ENCODE measurements at places on chromosomes 1 and 21.

- DNase-seq, result no peak
Observed at GRCh38 chr1:57340334-57341070, 83.4 kb downstream of the DAB1 start.

- no peak for DNase-seq
Observed at GRCh38 chr1:59738591-59739015, 76.1 kb upstream of the HOOK1 start.

- DNase-seq, result no peak
Observed at GRCh38 chr1:153428073-153428638, 11.8 kb downstream of the S100A7A start.

- DNase-seq, result no peak
Observed at GRCh38 chr1:214420833-214421232, 130.6 kb downstream of the PTPN14 start.

DNA sequence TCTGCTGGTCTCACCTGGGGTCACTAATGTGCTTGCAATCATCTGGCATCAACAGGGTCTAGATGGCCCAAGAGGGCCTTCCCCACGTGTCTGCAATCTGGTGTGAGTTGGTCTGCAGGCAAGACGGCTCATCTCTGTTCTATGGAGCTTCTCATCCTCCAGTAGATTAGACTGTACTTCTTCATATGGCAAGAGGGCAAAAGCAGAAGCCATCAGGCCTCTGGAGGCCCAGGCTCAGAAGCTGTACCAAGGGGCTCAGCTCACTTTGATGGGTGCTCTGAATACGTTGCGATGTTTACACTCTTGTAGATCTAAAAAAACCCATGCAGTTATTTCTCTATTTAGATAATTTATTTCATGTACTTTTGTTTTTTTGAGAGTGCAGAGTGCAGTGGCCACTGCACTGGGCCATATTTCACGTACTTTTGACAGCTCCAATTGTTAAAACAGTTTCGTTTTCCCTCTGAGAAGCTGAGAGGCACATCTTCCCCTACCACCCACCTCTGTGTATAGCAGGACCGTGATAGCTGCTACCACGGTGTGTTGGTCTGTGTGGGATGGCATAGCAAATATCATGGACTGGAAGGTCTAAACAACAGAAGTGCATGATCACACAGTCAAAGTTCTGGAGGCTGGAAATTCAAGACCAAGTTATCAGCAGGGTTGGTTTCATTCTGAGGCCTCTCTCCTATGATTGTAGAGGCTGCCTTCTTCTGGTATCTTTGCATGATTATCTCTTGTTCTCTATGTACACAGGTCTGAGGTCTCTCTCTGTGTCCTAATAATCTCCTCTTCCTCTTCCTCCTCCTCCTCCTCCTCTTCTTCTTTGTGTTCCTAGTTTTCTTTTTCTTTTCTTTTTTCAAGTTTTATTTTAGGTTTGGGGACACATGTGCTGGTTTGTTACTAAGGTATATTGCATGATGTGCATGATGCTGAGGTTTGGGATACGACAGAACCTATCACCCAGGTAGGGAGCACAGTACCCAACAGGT lies 17.0 kb downstream of the CITED4 start:
- no peak for DNase-seq

DNA sequence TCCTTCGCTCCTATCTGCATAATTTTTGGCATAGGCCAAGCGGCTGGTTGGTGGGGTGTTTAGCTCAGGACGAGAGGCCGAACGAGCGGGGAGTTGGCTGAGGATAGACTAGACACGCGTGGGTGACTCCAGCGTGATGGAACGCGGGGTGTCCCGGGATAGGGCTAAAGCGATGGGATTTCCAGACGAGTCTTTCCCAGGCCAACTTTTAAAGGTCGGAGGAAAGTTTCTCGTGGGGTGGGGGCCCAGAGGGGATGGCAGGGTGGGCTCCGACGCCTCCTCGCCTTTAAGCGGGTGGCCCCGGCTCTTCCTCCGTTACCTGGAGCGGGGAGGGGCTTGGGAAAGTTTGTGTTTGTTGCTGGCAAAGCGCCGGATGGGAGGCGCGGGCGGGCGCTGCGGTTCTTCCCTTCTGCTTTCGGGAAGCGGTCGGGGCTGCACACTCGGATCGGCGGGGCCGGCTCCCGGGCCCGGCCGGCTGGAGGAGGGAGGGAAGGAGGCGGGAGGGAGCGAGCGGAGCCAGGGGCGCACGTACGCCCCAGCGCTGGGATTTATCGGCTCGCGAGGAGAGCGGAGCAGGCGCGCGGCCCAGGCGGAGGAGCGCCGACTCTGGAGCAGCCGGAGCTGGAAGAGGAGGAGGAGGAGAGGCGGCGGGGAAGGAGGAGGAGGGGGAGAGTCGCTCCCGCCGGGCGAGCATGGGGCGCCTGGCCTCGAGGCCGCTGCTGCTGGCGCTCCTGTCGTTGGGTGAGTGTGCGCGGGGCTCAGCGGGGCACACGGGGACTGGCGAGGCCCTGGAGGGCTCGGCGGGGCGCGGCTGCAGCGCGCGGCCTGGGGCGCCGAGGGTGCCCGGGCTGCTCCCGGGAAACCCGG lies at the start of gene PTGFRN:
Gene PTGFRN (plus strand): TSS at position 405 of the 867 bp plus-strand sequence. CDS start 288 bp downstream, at position 693.
- DNase-seq, result no peak

- no peak for DNase-seq
Observed at GRCh38 chr1:116921301-116921885, 11.7 kb downstream of the PTGFRN start.

GRCh38 chr1:150148837-150149270 lies 862 bp upstream of the PLEKHO1 start:
- no peak for DNase-seq

DNA sequence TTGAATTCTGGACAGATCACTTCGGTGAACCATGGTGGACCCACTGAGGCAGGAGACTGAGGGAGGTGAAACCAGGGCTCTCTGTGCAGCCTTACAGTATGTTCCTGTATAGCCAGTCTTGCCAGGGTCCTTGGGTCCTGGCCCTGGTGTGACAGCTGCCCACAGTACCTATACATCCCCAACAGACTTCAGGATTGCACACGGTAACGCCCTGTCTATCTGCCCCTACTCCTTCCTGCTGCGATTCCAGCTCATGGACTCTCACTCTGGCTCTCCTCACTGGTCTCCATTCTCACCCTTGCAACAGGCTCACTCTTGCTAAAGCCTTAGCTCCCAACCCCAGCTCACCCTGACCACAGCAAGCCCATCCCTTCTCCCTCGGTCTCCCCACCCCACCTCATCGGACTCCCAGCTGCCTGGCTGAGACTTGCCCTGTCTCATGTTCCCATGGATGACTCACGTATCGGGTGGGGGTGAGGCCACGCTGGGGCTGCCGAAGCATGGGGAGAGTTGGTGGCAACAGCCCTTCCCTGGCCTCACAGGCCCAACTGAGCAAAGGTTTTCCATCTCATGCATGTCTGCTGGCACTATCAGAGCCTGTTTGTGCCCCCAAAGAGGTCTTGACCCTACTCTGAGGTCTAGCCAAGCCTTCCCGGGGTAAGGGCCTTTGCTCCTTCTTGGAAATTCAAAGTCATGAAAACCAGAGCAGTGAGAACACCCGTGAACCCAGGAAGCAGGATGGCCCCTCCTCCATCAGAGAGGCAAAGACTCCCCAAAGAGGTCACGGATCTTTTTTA lies 7.1 kb downstream of the PHLDA3 start:
- no peak for DNase-seq

DNA sequence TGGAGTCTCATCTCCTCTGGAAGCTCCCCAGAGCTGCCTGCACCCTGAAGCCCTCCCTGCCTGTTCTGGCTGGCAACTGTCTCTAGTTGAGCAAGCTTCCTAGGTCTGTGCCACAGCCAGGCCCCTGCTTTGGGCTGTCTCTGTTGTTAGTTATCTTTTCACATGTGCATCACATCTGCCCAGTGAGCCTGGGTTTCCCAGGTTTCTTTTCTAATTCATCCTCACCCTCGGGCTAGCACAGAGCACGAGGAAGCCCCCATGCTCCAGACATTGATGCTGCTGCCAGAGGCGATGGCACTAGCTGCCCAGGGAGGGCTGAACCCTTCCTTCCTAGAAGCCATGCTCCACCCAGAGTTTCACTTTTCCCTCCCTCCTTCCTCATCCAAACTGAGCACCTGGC lies 27.2 kb downstream of the RASSF5 start:
- no peak for DNase-seq

DNA sequence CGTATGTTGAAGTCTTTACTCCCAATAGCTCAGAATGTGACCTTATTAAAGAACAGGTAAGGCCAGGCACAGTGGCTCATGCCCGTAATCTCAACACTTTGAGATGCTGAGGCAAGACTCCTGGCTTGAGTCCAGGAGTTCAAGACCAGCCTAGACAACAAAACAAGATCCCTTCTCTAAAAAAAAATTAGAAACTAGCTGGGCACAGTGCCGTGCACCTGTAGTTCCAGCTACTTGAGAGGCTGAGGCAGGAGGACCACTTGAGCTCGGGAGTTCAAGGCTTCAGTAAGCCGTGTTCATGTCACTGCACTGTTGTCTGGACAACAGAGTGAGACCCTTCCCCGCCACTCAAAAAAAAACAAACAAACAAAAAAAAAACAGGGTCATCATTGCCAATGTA lies 171.3 kb downstream of the RERE start:
- no peak for DNase-seq

GRCh38 chr21:28851645-28852044 lies 141.0 kb downstream of the LTN1 start:
- DNase-seq, result no peak

- DNase-seq, result no peak
Observed at GRCh38 chr1:183780757-183781156, 24.2 kb upstream of the RGL1 start.

GRCh38 chr1:94582565-94582964 lies 41.0 kb upstream of the F3 start:
- no peak for DNase-seq

GRCh38 chr1:233700338-233700737 lies 86.4 kb downstream of the KCNK1 start:
- DNase-seq, result no peak

DNA sequence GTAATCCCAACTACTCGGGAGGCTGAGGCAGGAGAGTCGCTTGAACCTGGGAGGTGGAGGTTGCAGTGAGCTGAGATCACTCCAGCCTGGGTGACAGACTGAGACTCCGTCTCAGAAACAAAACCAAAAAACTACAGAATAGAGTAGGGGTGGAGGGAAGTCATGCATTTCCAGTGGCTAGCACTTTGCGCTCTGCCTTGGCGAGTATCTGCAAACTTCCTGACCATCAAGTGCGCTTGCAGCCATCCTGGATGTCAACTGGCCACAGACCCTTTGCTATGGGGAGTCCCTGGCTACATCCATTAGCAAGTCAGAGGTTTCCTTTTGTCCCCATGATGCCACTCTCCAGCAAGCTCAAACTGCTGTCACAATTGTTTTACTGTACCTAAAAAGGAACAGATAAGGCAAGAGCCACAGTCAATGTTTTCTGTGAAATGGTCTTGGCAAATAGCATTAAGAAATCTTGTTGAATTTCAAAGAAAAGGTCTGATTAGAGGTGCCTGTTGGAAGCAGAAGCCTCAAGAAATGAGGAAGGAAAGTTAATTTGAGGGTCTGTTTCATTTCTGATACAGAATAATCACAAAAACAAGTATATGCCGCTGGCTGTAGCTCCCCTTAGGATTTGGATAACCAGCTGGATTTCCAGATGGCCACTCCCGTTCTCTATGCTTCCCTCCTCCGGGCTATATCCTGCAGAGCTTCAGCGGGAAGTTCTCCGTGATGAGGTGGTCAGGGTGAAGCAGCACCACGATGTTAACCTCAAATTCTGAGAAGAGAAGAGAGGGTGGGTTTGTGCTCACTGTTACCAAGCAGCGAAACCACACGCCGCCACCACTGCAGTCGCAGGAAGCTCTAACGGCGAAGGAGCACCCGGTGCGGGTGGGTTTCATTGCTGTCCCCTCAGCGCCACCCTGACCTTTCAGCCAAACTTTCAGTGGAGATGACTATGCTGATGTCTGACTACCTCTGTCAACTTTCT lies 42.0 kb downstream of the VPS26C start:
- peak; percentile 57 for DNase-seq

- no peak for DNase-seq
Observed at GRCh38 chr1:240462766-240463395, 149.1 kb downstream of the GREM2 start.

DNA sequence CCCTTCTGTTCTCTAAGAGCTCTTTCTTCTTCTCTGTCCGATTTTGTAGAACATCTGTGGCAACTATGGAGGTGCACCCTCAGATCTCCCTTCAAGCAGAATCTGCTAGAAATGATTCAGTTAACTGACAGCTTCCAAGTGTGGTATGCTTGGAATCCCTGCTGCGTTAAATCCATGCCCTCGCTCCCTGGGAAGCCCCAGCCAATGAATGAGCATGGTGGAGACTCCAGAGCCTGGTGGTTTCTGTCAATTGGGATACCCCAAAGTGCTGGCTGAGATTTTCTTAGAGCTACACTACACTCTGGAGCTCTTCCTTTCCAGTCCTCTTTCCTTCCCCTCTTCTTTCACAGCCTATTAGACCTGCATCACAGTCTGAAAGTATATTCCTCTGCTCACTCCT lies 116.3 kb upstream of the C1orf21 start:
- no peak for DNase-seq

DNA sequence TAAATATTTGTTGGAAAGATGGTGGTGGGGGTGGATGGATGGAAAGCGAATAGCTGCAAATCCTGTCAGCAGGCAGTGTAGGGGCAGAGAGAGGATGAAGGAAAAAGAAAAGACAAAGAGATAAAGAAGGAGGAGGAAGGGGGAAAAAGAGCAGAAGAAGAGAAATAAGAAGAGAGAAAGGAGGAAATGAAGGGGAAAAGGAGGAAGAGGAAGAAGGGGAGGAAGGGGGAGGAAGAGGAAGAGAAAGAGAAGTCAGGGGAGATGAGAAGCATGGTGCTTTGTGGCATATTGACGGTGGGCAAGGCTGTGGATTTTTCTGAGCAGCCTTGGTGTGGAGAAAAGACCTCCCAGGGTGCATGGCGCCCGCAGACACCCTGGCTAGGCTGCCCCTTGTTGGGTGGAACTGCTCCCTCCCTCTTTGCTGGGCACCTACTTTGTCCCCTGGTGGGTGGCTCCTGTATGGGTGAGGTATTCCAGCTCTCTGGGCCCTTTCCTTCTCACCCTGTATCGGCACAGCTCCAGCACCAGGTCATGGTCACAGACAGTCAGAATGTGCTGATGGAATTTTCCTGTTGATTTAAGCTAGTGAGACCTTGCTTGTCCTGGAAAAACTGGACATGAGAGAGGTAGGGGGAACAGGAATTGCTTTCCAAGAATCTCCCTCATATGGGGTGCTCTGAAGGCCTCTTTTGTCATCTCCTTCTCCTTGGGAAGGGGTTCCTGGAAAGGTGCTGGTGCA lies 45.7 kb upstream of the TLR5 start:
- no peak for DNase-seq

GRCh38 chr21:42228709-42229220 lies 9.8 kb downstream of the ABCG1 start:
- no peak for DNase-seq

DNA sequence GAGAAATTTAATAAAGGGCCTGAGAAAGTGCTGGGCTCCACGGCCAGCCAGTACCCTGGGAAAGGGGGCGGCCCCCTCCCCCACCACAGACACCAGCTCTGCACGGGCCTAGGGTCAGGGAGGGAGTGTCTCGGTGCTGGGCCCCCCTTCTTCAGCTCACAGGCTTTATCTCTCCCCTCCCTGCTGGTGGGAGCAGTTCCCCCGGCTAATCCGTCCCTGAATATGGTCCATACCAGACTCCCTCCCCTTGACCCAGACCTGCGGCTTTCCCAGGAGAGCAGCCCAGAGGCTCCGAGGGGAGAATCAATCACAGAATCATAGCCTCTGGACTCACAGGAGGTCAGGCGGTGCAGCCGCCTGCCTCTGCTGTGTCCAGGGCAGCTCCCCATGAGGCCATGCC lies 26.0 kb upstream of the RSPO1 start:
- DNase-seq, result no peak

GRCh38 chr1:110672753-110673108 lies 2.0 kb downstream of the KCNA3 start:
- peak; percentile 69 for DNase-seq

GRCh38 chr1:108828074-108828961 lies 28.6 kb downstream of the AKNAD1 start:
- DNase-seq, result peak; percentile 71

- DNase-seq, result no peak
Observed at GRCh38 chr21:31558189-31558961, 101.1 kb upstream of the SOD1 start.
